HFFc6 (cell line): ENCODE measurements at places on chromosomes 7 and 10. TPM values are rescaled to one million over a fixed set of nuclear protein-coding genes. Genes with fewer than 3 reads are reported as not detected.

DNA sequence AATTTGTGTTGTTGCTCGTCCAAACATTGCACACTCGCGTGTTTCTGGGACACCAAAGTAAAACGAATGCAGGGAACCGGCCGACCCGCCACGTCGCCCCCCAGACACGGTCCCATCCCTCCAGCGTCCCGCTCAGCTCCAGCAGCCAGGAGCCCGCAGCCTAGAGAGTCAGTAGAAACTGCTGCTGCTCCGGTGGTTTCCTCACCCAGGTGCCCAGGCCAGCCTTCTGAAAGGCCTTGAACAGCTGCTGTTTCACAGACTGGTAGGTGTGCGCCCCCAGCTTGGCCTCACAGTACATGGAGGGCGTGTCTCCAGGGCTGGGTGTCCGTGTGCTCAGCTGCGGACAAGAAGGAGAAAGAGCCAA lies 126.8 kb downstream of the WDR37 start:
- peaks cover 21% of the 10 kb centered on the region for H3K27me3 ChIP-seq
- DNase-seq: no peak
- H3K4me1 ChIP-seq: no peaks in the 10 kb centered on the region

DNA sequence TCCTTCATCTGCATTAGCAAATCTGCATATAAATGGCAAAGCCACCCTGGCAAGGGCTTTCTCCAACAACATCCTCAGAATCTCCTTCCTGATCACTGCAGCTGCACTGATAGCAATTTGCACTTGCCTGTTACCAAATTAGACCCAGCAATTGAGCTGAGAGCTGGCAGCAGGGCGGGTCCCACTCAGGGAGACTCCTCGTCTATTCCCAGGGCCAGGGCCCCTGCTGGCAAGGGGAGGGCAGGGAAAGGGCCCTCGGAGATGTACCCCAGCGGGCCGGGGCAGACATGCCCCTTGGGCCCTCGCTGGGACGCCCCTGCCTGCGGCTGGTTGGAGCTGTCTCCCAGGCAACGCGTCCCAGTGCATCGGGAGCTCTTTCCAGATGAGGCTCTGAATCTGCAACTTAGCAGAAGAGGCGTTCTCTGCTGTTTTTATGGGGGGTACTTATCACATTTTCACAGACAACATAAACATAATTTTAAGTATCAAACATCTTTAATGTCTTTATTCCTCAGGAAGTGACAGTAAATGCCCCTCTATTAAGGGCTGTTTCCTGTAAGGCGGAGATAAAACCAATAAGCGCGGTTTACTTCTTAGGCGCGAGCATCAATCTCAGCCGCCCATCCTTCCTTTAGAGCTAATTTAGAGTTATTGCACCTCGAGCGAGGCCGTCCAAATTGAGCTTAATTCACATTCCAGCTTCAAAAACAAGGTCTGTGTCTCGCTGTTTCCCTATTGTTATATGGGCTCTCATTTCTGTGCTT lies 249.0 kb upstream of the PPP2R2D start:
- H3K4me3 ChIP-seq: no peak overlapping the region
- no peaks in the 10 kb centered on the region for H3K4me1 ChIP-seq
- DNase-seq: no peak
- H3K36me3 ChIP-seq: peaks cover 6% of the 10 kb centered on the region; the same call in 1 of the 2 replicates

- H3K4me3 ChIP-seq: no peak overlapping the region
- no peaks in the 10 kb centered on the region for H3K4me1 ChIP-seq
- H3K27ac ChIP-seq: no peak overlapping the region
- peaks cover 11% of the 10 kb centered on the region; the same call in 1 of the 2 replicates for H3K36me3 ChIP-seq
Measured at GRCh38 chr7:22302193-22302592, 54.8 kb downstream of the RAPGEF5 start.

- no peak overlapping the region for H3K4me3 ChIP-seq
- H3K4me1 ChIP-seq: no peaks in the 10 kb centered on the region
- no peaks in the 10 kb centered on the region for H3K36me3 ChIP-seq
- peaks cover 4% of the 10 kb centered on the region for H3K27me3 ChIP-seq
- no peak overlapping the region for H3K27ac ChIP-seq
Measured at GRCh38 chr7:97039374-97040065, 14.9 kb upstream of the DLX5 start.

HOXA11 gene
- total RNA-seq: 31.1 to 39.8 TPM (median 34.4 TPM) in 3 replicates

GRCh38 chr7:111242141-111242755 lies 151.3 kb downstream of the LRRN3 start:
- no peak overlapping the region for H3K4me3 ChIP-seq
- no peak for DNase-seq
- H3K27ac ChIP-seq: no peak overlapping the region
- H3K4me1 ChIP-seq: peaks cover 18% of the 10 kb centered on the region

- peaks cover 21% of the 10 kb centered on the region for H3K36me3 ChIP-seq
- H3K27ac ChIP-seq: peak overlapping the region; percentile 62; the same call in 1 of the 2 replicates
- peak overlapping the region; percentile 44 for H3K4me3 ChIP-seq
- no peaks in the 10 kb centered on the region for H3K27me3 ChIP-seq
- no peak for DNase-seq
Measured at GRCh38 chr10:22649390-22649841, 65.0 kb downstream of the PIP4K2A start.

DNA sequence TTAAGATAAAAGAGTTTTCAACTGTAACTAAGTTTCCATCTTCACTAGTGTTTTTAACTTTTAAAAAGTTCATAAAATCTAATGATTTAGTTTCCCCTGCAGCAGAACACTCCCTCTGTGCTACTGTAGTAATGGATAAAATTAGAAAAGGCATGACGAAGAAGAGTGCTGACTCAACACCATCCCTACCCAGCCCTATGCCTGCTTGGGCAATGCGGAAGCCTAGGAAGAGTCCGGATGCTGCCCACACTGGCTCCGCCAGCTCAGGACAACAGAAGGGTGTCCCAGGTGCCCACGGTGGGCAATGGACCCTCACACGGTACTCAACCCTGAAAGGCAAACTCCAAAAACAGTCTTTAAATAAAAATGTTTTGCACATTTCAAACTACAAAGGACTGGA lies 118.2 kb downstream of the LARP4B start:
- peaks cover 56% of the 10 kb centered on the region for H3K36me3 ChIP-seq
- H3K27me3 ChIP-seq: peaks cover 13% of the 10 kb centered on the region
- peaks cover 7% of the 10 kb centered on the region for H3K4me1 ChIP-seq
- DNase-seq: no peak
- peak overlapping the region; percentile 61; the same call in 1 of the 2 replicates for H3K27ac ChIP-seq
